CD8-positive, alpha-beta T cell (primary cell): ENCODE measurements at places on chromosomes 11 and 22. TPM values are rescaled to one million over a fixed set of nuclear protein-coding genes. Genes with fewer than 3 reads are reported as not detected.
A peak's percentile ranks its signal among the peaks of the same experiment; 100 is the strongest.

Gene LRRC10B
- total RNA-seq = not detected

Gene BTBD18
- not detected for total RNA-seq

GRCh38 chr11:69131644-69132300 is 24.0 kb upstream of the SMIM38 start:
- DNase-seq = no peak

DNA sequence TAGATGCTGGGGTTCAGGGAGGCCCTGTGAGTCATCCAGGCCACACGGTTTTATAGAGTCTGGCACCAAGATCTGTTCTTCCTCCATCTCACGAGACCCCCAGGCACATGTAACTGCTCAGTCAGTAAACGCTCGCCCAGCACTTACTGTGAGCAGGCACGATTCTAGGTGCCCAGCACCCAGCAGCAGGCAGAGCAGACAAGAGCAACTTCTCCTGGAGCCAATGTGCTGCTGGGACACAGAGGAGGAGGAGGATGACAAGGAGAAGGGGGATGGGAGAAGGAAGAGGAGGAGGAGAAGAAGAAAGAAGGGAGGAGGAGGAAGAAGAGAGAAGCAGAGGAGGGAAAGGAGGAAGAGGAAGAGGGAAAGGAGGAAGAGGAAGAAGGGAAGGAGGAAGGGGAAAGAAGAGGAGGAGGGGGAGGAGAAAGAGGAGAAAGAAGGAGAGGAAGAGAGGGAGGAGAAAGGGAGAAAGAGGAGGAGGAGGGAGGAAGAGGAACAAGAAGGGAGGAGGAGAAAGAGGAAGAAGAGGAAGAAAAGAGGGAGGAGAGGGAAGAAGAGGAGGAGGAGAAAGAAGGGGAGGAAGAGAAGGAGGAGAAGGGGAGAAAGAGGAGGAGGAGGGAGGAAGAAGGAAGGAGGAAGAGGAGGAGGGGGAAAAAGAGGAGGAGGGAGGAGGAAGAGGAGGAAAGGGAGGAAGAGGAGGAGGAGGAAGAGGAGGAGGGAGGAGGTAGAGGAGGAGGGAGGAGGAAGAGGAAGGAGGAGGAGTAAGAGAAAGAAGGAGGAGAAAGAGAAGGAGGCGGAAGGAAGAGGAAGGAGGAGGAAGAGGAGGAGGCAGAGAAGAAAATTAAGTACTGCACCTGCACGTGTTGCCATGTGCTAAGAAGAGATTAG is 77.6 kb upstream of the RTL6 start:
- no peak for DNase-seq

GRCh38 chr11:74749127-74749964 is 697 bp downstream of the RNF169 start:
- peak; percentile 72 for DNase-seq

Gene GATD1
- 21.2 TPM for total RNA-seq

GRCh38 chr11:35257281-35257680 is 118.3 kb downstream of the CD44 start:
- no peak for DNase-seq

Gene HBE1
- not detected for total RNA-seq

Gene LIMK2
- total RNA-seq = 8.4 TPM

DNA sequence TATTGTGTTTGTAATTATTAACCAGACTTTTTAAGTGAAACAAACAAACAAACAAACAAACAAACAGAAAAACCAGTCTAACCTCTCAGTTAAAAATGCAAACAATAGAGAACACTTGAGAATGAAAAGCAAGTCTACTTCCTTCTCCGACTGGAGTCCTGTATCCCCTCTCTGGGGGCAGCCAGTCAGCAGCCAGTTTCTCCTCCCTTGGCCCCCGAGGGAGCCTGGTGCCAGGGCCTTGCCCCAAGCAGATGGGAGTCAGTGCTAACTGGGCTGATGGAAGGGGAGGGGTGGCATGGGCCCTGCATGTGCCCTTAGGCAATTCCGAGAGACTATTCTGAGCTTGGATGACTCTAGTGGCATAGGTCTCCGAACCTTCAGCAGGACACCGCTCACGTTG is 137.2 kb downstream of the GRIK4 start:
- DNase-seq = no peak

- DNase-seq = no peak
These were observed 3.0 kb downstream of the LRP5 start for GRCh38 chr11:68315171-68315920.

- no peak for DNase-seq
These were observed 83.4 kb upstream of the MYO18B start for GRCh38 chr22:25658633-25659032.

GRCh38 chr11:124198897-124199296 is 15.8 kb downstream of the OR10D3 start:
- DNase-seq = no peak

Gene FOLR2
- total RNA-seq = not detected

Gene LIF
- total RNA-seq = 0.30 TPM

Gene CSTF3
- 7.0 TPM for total RNA-seq

Gene MMP1
- total RNA-seq = not detected
